ENCODE measurements at places on chromosomes 1 and 21.

DNA sequence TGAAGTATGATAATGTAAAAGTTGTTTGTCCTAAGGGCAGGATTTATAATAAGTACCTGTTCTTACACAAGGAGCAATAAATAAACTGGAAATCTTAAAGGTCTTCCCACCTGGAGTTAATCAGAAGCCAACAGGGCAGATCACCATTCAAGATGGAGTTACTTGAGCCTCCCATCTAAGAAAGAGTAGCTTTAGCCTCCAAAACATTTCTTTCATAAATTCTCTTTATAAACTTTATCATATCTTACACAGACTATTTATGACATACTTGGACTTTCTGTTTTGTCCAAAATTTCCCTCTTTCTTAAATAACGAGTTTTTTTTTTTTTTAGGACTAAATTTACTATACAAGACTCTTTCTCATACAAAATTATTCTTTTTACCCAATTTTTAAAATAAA is 18.5 kb downstream of the OR2T1 start:
- DNase-seq: no peak

DNA sequence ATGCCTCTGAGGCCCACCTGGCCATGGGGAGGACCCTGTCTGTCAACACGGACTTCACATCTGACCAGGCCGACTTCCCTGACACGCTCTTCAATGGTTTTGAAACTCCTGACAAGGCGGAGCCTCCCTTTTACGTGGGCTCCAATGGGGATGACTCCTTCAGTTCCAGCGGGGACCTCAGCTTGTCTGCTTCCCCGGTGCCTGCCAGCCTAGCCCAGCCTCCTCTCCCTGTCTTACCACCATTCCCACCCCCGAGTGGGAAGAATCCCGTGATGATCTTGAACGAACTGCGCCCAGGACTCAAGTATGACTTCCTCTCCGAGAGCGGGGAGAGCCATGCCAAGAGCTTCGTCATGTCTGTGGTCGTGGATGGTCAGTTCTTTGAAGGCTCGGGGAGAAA is 101.8 kb downstream of the ADARB1 start:
- DNase-seq: no peak

DNA sequence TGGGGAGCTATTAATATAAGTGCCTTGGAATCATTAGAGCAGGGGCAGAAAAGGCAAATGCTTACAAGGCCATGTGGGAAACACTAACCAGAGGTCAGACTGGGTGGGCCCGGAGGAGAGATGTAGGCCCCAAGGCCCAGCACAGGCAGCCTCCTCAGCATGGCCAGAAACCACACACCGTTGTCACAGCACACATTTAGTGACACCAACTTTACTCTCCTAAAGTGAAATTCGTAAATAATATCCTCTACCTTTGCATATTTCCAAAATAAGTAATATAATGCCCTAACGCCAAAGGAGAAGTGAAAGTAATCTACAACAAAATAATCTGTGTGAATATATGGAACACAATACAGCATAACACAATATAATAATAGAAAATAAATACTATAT is 62.6 kb downstream of the KIF21B start:
- no peak for DNase-seq

DNA sequence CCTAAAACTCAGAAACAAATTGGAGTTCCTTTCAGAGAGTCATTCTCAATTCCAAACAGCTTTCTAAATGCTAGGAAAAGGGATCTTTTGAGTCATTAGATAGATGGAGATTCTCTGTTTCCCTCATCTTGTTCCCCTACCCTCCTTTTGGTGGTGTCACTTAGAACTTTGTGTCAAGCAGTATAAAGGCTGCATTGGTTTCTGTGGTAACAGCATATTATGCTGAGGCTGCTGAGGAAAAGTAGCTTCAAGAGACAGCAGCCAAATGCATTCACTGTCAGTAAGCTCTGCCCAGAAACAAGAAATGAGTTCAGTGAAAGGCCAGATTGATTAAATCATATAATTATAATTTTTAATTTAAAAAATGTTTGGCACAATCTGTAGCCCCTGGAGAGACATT is 144.1 kb downstream of the LRRC40 start:
- no peak for DNase-seq

DNA sequence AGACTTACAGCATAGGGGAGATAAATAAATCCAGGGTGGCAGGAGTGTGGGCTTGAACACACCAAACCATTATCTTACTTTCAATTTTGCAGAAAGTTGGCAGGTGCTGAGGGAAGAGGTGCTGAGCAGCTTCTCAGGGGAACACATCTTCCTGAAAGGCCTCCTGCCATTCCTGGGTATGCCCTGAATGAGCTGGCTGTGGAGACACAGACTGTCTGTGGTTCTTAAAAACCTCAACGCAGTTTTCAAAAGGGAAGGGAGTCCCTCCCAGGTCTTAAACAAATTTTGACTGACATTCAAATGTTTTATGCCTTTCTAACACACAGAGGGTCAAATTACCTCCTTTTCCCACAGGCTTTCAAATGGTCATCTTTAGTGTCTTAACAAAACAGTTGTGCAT is 166.9 kb downstream of the TNFSF18 start:
- no peak for DNase-seq

GRCh38 chr1:41955461-41956159 is 36.9 kb upstream of the HIVEP3 start:
- DNase-seq: no peak

- peak; percentile 41 for DNase-seq
These were observed 606 bp downstream of the DENND1B start for GRCh38 chr1:197774466-197775281.

DNA sequence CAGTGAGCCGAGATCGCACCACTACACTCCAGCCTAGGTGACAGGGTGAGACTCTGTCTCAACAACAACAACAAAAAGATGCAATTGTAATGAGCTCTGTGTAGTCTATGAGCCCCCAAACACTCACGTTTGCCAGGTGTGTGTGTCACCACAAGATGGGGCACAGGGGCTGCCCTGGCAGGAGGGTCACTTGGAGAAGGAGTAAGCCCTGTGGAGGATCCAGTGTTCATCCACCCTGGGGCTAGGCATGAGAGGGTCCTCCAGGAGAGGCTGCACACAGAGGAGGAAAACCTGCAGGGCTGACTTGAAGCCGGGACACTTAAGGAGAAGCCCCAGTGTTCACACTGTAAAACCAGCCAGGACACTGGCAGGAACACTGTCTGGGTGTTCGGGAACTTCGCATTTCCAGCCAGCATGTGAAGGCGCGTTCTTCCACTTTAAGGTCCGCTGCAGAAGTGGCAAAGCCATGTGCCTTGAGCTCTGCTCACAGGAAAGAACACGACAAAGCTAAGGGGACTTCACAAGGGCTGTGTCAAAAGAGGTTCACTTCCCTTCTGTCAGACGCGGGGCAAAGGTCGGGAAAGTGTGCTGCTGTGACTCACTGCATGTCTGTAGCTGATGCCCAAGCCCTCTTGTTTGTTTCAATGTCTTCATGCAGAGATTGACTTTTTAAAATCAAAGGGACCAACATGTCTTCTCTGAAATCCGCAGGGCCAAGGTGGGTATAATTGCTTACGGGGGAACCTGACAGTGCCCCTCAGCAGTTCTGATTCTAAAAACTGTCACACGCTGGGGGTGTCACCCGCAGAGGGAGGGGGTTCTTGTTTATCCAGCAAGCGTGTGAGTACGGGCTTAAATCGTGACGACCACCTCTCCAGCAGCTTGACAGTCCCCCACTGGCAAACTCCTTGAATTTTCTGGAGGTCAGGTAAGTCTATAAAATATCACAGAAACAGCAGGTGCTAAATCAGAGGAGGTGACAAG is 102.8 kb downstream of the RIPK4 start:
- DNase-seq: no peak

All from neural crest cell (in vitro differentiated cells).